Stimulated activated CD4-positive, alpha-beta T cell treated with anti-CD3 and anti-CD28 coated beads, TNF-alpha, amount 100 ng/mL, for 24 hours (primary cell): ENCODE measurements at places on chromosomes 1 and 21.

- DNase-seq, result no peak
Observed at GRCh38 chr1:175498002-175498401, 245.4 kb downstream of the TNR start.

DNA sequence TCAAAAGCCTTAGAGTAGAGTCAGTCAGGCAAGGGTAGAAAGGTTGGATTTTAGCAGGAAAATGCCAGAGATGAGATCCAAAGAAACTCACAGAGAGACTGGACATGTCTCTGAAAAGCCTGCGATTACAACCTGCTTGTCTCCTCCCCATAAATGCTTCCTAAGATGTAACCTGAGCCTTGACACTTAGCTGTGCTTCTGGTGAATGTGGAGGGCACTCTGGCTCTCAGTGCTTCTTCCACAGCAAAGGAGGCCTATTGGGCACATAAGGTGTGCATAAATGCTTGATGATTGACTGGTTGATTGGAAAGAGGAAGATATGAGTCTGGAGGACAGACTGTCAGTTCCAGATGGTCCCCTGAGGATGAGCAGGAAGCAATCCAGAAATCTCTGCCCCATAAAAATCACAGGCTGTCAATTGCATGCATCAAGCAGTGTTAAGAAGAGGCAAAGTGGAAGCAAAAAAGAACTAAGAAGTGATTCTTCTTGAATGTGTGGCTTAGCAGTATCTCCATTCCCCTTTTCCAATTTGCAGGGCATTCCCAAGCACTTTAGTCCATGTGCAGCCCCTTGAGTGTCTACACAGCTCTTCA is 236.2 kb upstream of the RRP15 start:
- no peak for DNase-seq

DNA sequence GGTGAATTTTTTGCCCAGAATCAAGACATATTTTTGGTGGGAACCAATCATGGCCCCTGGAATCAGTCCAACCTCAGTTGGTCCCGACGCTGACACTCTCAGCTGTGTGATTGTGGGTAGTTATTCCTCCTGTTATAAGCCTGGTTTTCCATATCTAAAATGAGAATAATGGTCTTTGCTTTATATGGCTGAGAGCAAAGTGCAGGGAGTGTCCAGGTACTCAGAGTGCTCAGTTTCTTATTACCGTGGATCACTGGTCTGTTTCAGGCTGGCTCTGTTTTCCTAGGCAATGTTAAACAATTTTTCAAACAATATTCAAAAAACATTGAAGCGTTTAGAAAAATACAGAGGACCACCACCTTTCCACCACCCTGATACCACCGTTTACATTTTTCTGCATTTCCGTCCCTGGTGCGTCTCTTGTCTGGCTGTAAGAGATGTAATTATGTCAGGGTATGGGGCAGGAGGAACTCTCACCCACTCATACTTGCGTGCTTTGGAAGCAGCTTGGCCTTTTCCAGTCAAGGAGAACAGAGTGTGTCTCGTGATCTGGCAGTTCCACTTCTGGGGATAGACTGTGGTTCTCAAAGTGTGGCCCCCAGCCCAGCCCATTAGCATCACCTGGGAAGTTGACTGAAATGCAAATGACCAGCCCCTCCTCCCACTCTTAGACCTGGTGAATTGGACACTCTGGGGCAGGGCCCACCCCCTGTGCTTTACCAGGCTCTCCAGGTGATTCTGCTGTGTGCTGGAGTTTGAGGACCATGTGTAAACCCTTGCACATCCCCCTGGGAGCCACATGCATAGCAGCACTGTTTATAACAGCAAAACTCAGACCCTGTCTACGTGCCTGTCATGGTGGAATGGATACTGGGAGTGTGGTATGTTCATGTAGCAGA is 6.8 kb downstream of the MX1 start:
- no peak for DNase-seq

- no peak for DNase-seq
Observed at GRCh38 chr1:156754219-156754618, 2.7 kb upstream of the HDGF start.

- DNase-seq, result no peak
Observed at GRCh38 chr1:42420911-42421585, 34.8 kb downstream of the ZMYND12 start.

GRCh38 chr1:77538956-77539518 is 143.4 kb downstream of the ZZZ3 start:
- no peak for DNase-seq

DNA sequence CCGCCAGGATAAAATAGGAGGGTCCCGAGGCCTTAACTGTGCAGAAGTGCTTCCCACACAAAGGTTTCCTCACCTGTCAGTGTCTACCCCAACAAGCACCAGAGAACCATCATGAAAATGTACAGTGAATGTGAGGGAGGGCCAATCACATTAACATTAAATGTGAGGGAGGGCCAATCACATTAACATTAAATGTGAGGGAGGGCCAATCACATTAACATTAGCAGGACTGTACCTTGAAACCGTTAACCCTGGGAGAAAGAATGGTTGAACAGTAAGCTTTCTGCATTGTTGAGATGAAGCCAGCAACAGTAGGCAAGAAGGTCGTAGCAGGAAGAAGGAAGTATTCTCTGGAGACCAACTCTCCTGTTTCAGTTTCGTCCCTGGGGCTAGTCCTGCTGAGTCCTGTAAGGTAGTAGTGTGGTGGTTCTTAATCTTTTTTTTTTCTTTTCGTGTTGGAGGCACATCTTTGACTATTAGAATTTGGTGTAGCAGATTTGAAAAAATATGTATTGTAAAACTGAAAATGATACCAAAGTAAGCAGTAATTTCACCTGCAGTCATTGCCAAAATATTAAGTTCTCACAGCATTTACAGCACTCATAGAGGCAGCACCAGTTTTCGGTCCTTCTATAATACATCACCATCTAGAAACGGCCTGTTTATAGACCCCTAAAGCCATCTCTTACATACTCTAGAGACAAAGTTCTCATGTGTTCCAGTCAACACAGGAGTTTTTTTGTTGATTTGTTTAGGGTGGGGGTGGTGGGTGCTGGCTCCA is 98.6 kb upstream of the PPP2R5A start:
- no peak for DNase-seq

DNA sequence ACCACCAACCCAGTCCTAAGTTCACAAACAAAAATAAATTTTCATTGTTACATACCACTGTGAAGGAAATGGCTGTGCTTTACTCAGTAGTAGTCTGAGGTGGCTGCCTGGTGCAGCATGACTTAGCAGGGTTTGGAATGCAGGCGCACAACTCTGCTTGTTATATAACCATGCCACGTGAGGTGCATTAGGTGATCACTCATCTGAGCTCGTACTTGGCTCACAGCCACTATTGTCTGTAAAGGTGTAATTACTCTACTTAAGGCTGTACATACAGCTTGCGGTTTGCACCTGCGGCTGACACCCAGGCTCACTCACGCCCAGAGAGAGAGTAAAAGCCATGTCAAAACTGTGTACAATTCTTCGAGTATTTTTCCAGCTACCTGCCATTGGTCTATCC is 599.4 kb downstream of the LTN1 start:
- no peak for DNase-seq

DNA sequence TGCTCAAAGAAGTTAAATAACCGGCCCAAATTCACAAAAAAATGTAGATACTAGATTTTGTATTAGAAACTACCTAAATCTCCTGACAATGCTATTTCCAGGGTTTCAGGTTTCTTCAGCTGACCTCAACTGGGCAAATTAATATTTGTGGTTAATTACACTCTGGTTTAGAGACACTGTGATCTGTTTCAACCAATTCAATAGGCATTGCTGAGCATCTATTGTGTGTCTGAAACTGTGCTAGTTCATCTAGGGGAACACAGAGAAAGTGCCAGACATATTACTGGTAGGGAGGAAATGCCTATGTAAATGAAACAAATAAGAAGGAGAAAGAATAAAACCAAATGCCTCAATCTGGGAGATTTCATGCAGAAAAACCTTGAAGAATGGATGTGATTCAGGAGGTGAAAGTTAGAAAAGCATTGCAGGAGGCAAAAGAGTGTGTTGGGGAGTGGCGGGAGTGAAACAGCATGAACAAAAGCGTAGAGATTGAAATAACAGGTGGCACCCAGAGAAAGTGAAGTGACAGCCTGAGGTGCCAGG is 51.3 kb upstream of the IVNS1ABP start:
- no peak for DNase-seq

- DNase-seq, result no peak
Observed at GRCh38 chr1:183198463-183198862, 12.4 kb downstream of the LAMC2 start.

DNA sequence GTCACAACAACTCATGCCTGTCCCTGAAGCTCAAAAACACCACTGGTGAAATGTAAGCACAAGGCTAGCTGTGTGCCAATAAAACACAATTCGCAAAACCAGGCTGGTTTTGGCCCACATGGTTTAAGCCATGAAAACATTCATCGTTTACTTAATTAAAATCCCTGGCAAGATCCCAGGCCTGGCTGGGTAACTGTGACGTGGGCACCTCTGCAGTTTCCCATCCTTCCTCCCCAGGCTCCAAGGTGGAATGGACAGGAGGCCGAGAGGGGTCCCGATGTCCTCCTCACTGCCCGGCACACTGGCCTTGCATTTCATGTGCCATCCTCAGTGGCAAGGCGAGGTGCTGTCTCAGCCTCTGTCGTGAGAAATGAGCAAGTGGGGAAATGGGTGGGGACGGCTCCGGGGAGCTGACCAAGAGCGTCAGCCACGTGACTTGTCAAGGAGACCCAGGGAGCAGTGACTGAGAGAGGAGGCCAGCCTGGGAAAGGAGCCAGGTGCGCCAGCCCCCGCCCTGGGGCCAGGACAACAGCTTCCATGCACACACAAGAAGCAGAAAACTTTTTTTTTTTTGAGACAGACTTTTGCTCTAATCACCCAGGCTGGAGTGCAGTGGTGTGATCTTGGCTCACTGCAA is 153.1 kb upstream of the RAB4A start:
- DNase-seq, result no peak

GRCh38 chr21:37001441-37001840 is 5.1 kb upstream of the RIPPLY3 start:
- DNase-seq, result no peak

DNA sequence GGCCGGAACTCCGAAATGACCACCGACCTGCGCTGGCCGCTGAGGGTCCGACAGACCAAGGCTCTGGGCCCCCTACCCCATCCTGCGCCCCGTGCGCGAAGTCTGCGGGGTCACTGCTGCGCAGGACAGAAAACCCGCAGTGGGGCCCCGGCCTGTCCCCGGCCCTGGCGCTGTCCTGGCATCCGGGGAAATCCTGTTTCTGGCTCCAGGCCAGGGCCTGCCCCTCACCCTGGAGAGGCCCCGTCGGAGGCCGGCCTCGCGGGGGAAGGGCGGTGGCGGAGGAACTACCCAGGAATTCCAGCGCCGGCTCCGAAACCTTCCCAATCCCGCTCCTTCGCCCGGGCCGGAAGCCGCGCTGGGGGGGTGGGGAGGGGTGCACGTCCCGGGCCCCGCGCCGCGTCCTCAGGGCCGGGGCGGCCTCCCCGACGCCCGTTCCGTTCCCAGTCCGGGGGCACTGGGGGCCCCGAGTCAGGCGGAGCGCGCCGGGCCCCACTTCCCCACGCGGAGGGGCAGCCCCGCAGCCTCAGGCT is 77.0 kb downstream of the MORN1 start:
- DNase-seq, result no peak

GRCh38 chr1:155970531-155971167 is 7.7 kb downstream of the ARHGEF2 start:
- no peak for DNase-seq

- DNase-seq, result no peak
Observed at GRCh38 chr21:36186081-36186480, 29.5 kb downstream of the DOP1B start.

- no peak for DNase-seq
Observed at GRCh38 chr1:206012086-206012859, 9.1 kb upstream of the RAB7B start.

DNA sequence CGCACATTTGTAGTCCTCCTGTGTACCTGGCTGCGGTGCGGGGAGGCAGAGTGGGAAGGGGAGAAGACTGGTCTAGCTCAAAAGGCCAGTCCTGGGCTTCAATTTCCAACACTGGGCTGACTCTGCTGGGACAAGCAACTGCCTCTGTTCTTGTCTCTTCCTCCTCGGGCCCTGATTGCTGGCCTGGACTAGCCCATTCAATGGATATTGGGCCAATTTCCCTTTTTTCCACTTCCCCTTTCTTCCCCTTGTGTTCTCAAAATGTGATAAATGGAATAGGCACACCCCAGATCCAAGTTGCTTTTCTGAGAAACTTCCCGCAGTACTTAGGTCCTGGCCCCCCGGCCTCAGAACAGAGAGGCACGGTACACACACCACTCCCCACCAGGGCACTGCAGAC is 48.2 kb downstream of the SPSB1 start:
- no peak for DNase-seq
